ENCODE measurements at places on chromosomes 2 and 18. TPM values are rescaled to one million over a fixed set of nuclear protein-coding genes. Genes with fewer than 3 reads are reported as not detected.

Gene UGT1A4
- total RNA-seq = not detected

- no peak for DNase-seq
Observed at GRCh38 chr2:123036300-123036699, 988.8 kb upstream of the CNTNAP5 start.

Gene ZNF2
- 3.9 TPM for total RNA-seq

GRCh38 chr18:72056171-72056570, 488.0 kb downstream of the CBLN2 start:
- no peak for DNase-seq

DNA sequence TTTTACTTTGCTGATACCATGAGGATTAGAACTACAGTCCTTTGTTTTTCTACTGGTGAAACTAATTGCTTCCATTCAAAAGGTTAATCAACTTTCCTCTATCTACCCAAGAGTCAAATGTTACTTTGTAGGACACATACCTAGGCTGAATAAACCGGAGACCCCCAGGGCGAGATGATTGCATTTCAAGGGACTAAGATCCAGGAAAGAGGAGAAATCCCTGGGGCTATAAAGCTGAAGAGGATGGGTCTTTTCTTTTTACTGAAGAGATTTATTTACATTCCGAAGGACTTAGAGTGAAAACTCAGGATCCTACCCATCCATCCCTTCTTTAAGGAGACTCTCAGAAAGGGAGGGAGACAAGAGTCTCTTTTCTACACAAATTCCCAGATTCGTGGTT, 331.9 kb downstream of the CDH19 start:
- no peak for DNase-seq

DNA sequence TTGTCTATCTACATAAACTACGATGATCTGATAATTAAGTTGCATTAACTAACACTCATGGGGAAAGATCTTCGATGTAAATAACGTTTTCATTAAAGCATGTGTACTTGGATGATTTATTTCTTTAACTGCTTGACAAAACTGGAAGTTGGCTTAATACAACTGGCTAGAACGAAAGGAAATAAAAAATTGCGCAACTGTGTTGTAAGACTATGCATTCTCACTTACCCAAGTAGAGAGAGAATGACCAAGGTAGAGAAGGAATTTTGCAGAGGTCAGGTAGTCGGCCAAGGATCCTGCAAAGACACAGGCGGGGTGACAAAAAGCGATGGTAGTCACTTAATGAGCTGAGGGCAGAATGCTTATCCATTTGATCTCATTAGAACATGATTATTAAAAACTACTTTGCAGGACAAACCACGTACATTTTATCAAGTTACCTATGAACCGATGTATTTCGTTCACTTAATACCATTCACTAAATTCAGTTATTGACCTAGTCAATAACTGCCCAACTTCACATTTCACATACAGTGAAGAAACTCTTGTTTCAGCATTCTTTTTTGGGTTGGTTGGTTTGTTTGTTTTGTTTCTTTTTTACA, 900 bp downstream of the SLC40A1 start:
- DNase-seq = no peak

Gene FAHD2A
- total RNA-seq = 42.8 TPM

Gene PCARE
- not detected for total RNA-seq

Gene FBXO36
- total RNA-seq = 1.5 TPM

DNA sequence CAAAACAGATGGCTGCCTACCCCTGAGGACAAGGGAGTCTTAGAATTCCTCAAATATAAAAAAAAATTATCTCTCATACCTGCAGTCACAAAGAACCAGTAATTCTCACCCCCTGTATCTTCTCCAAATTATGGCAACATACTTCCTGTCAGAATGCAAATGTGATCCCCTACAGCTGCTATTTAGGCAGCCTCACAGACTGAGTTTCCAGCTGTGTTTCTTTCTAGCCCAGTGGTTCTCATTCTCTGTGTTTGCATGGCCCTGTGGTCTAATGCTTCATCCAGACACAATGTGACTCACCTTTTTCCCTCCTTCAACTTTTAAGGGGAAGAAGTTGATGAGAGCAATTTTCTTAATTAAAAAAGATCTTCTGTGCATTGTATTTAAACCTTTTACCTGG, 726.3 kb downstream of the TSN start:
- no peak for DNase-seq

GRCh38 chr2:115549611-115550130, 1107.2 kb downstream of the DPP10 start:
- no peak for DNase-seq

Gene TFPI
- not detected for total RNA-seq

DNA sequence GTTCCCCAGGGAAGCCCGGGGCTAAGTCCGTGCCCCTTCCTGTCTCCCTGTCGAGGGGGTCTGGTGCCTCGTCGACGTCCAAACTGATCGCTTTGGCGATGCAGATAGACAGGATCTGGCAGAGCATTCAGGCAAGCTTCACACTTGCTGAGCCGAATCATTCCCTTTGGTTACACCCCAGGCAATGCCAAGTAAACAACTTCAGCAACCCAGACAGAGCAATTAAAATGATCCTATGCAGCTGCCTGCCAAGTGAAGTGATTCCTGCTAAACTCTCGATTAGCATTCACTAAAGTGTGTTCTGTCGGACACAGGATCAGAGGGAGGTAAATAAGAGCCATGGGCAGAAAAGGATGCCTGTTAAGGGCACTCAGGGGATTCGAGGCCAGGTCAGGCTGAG, 108.2 kb upstream of the RAB12 start:
- no peak for DNase-seq

Gene TMEM200C
- total RNA-seq = not detected

GRCh38 chr2:222338374-222338773, 39.6 kb upstream of the PAX3 start:
- no peak for DNase-seq

DNA sequence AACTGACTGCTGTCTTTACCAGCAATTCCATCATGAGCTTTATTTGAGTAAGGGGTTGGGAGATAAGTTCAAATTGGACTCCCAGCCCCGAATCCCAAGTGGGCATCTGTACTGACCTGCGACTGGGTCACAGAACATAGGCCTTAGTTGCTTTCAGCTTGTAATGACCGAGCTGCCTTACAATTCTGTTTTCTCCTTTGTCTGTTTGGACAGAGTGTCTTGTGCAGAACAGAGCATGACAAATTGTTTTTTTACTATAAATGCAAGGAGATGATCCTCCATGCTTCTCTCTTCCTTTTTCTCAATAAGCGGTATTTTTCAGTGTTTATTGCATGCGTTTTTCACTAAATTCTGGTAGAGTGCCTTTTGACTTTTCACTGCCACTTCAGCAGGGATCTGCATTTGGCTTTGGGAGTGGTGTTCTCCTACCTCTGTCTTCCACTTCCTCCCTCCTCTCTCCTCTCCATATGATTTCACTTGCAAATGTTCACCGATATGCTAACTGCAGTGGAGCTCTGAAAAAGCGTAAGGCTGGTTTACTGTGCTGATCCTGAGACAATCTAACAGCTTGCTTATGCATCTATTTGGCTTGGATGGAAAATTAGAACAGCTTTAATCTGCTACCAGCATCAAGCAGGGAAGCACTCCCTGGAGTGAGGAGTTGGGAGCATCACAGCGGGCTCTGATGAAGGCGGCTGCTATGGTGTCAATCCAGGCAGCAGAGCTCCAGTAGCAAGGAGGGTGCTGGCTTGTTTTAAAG, 158.8 kb upstream of the SMIM21 start:
- DNase-seq = no peak

Gene FAM124B
- total RNA-seq = 0.39 TPM

Gene ALPG
- not detected for total RNA-seq

Gene GPR39
- not detected for total RNA-seq

GRCh38 chr18:37042381-37042780, 213.5 kb downstream of the KIAA1328 start:
- no peak for DNase-seq

DNA sequence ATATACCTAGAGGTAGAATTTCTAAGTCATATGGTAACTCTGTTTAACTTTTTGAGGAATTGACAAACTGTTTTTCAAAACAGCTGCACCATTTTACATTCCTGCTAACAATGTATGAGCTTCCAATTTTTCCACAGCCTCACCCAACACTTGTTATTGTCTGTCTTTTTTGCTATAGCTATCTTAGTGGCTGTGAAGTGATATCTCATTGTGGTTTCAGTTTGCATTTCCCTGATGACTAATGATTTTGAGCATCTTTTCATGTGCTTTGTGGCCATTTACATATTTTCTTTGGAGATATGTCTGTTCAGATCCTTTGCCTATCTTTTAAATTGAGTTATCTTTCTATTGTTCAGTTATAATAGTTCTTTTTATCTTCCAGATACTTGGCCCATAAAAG, 273.8 kb downstream of the AGPS start:
- DNase-seq = no peak

Gene KCNE4
- total RNA-seq = not detected

DNA sequence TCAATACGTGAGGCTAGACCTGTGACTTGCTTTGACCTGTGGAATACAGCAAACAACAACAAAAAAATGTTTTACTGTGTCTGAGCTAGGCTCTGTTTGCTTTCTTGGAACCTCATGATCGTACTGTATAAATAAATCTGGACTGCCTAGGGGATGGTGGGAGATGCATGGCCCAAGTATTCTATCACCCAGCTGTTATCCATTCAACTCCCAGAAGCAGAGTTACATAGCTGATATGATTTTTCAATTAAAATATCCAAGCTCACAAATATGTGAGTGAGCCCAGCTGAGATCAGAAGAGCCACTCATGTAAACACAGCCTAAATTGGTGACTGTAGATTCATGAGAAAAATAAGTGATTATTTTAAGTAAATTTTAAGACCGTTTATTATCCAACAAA, 154.1 kb upstream of the THUMPD2 start:
- no peak for DNase-seq

Gene PROM2
- 0.48 TPM for total RNA-seq

DNA sequence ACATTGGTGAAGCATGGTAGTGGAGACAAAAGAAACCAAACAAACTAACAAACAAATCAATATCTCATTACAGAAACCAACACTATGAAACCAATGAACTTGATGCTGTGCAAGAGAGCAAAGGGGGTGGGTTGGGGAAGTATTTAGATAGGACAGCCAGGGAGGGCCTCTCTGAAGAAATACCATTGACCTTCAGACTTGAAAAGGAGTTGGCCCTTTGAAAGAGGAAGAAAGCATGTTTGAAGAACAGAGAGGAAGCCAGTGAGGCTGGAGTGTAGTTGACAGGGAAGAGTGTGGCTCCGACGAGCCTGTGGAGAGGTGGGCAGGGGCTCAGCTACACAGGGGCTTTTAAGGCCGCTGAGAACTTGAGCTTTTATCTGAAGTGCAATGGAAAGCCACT, 151.0 kb upstream of the GATA6 start:
- DNase-seq = no peak

- DNase-seq = no peak
Observed at GRCh38 chr2:114218383-114218782, 224.1 kb upstream of the DPP10 start.

Gene CCDC141
- total RNA-seq = 1.3 TPM

- DNase-seq = no peak
Observed at GRCh38 chr2:102107741-102108070, 34.8 kb upstream of the IL1R1 start.

DNA sequence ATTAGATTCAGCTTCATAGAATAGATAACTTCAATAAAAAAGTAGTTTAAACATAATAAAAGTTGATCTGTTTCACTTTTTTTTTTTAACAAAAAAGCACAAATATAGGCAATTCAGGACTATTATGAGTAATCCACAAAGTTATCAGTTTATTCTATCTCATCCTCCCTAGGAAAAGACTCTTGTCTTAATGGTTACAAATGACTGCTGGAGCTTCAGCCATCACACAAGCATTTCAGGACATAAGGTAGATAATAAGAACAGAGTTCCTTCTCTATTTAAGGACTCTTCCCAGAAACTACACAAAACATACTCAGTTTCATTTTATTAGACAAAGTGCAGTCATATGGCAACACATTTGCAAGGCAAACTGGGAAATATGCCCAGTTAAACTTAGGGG, 357.6 kb upstream of the SETBP1 start:
- no peak for DNase-seq

DNA sequence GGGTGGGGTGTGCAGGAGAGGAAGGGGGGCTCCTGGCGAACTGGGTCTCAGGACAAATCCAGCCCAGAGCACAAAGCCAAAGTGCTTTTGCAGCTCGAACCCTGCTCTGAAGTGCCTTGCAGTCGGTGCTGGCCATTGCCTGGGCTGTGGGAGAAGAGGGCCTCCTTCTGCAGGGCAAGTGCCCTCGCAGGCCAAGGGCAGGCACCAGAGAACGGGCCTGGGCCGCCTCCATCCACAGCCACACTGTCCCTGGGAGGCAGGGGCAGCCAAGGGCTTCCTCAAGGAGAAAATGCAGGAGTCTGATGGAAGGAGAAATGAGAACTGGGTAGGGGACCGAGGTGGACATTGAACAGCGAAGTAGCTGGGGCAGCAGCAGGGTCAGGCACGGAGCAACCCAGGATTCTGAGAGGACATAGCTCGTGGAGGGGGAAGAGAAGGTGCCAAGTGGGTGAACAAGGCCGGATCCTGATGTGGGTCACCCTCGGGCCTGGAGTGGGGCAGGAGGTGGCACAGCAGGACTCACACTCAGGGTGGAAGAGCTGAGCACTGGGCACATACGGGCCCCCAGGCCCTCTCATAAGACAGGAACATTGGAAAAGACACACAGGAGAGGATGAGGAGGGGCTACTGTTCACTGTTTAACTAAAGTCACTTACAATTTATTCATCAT, 312.8 kb upstream of the SALL3 start:
- no peak for DNase-seq

Gene SAG
- 0.27 TPM for total RNA-seq

DNA sequence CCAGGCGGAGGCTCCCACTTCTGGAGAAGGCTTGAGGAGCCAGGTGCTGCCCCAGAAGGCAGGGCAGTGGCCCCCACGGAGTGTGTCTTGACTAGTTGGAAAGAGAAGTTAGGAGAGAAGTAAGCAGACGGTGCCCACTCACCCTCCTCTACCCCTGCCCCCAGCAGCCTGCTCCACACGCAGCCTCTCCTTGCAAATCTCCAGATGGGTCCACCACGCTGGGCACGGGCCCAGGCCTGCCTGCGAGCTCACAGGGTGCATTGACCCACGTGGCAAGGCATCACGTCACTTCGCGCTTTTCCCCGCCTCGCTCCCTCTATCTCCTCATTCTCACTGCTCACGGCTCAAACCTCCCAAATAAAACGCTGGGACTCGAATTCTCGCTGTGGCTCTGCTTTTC, 71.8 kb upstream of the RAB12 start:
- no peak for DNase-seq
